ENCODE measurements at places on chromosomes 12 and 14.

DNA sequence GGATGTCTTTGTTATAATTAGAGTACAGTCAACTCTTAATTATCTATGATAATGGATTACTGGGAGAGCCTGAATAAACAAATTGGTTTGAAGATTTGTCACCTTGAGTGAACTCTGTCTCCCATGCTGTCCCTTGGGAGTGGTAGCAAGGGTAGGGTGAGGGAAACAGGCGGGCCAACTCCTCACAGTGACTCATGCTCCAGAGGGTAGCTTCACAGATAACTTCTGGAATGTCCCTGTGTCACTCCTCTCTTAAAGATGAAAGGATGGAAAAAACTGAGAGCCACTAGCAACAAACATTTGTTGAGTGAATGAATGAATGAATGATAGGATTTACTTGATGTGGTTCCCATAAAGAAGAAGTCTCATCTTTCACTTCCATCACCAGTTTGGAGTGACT, 53.5 kb downstream of the RASSF9 start:
- no peak for DNase-seq

DNA sequence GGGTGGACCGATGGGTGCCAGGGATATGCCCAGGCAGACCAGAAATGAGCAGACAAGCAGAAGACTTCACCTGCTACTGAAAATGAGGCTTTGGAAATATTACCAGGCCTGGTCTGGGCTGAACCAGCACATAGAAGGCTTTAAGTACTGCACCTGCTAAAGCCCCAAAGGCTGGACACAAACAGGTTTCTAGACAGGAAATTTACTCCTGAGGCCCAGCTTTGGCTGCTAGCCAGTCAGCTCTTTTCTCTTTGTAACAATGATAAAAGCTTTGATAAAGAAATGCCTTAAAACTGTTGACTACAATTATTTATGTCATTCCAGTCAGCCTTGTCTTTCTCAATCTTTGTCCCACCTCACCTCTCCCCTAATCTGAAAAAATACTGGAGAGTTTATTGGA, 228.9 kb upstream of the EGLN3 start:
- no peak for DNase-seq

DNA sequence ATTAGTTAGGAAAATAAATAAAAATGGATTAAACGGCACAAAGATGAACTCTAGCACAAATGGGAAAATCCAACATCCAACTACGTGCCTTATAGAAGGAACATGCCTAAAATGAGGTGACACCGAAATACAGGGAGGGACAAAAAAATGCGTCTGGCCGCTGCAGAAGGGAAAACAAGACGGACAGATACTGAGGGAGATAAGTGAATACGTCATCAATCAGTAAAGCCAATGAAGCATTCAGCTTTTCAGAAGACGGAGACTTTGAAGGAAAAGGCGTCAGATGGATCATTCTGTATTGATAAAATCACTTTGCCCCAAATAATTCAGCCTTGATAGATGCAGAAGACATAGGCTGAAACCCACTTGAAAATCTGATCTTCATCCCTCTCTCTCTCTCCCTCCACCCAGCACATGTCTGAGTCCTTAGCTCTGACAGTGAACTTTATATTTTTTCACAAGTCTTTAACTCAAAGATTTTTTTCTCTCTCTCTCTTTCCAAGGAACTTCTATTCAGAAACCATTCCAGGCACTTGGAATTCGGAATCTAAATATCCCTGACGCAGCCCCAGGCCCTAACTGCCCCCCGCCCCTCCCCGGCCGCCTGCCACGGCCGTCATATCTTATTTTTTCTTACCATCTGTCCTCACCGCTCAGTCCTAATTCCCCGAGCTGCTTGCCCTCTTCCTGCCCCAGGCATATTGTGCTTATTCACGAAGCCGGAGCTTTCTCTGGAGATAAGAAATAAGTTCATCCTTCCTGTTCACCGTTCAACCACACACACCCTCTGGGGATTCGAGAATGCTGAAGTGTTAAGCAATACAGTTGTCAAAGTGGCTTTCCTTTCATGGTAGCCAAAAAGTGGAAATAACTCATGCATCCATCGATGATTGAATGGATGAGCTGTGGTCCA, 35.5 kb upstream of the RFLNA start:
- no peak for DNase-seq

DNA sequence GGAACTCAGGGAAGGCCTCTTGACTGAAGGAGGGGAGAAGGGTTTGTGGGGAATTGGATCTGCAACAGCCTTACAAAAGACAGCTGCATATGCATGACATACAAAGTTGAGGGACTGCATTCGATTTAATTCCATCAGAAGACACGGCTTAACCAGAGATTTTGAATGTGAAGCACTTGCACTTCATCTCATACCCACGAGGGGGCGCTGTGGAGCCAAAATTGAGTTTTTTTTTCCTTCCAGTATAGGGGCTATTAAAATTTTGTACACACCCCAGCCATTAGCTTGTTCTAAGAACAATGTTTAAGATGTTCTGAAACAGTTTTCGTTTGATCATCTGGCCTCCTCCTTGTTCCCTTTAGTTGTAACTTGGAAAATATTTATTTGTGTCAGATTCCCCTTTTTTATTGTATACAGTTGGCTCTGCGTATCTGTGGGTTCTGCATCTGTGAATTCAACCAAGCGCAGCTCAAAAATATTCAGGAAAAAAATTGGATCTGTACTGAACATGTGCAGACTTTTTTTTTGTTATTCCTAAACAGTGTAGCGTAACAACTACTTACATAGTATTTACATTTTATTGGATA, 1.6 kb downstream of the SUDS3 start:
- DNase-seq = peak; percentile 62

GRCh38 chr12:109714141-109714912, 702 bp downstream of the FAM222A start:
- DNase-seq = peak; percentile 37

GRCh38 chr14:54699735-54700134, 132.8 kb downstream of the SAMD4A start:
- DNase-seq = no peak

DNA sequence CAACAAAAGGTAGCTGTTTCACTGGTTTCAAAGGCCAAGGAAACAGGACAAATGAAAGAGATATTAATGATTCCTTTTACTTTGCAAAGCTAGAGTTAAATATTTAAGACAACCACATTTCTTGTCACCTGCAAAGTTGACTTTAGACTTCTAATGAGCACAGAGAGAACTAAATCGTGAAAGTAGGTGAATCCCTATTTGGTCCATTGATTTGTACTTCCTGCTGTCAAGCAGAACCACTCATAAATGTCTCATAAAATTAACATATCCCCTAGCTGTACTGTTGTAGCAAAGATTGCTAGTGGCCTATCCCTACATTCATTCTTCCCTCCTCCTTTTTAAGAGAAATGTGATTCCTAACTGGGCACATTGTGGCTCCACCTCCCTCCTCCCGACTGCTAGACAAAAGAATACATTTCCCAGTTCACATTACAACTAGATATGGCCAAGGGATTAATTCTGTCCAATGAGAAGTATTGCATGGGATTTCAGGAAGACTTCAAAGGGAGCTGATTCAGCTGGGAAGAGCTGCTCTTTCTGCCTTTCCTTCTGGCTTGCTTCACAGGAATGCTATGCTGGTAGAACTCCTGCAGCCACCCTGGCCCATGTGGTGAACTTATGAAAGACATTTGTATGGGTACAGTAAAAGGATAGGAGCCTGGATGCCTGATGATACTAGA, 227.5 kb upstream of the ABCD2 start:
- no peak for DNase-seq

DNA sequence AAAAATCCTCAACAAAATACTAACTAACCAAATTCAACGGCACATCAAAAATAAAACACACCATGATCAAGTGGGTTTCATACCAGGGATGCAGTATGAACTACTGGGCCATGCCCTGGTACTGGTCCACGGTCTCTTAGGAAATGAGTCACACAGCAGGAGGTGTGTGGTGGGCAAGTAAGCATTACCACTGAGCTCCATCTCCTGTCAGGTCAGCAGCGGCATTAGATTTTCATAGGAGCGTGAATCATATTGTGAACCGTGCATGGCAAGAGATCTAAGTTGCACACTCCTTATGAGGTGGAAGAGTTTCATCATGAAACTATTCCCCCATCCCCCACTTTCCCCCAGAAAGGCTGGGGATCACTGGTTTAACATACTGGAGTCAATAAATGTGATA, 6.7 kb upstream of the LGR5 start:
- DNase-seq = no peak

DNA sequence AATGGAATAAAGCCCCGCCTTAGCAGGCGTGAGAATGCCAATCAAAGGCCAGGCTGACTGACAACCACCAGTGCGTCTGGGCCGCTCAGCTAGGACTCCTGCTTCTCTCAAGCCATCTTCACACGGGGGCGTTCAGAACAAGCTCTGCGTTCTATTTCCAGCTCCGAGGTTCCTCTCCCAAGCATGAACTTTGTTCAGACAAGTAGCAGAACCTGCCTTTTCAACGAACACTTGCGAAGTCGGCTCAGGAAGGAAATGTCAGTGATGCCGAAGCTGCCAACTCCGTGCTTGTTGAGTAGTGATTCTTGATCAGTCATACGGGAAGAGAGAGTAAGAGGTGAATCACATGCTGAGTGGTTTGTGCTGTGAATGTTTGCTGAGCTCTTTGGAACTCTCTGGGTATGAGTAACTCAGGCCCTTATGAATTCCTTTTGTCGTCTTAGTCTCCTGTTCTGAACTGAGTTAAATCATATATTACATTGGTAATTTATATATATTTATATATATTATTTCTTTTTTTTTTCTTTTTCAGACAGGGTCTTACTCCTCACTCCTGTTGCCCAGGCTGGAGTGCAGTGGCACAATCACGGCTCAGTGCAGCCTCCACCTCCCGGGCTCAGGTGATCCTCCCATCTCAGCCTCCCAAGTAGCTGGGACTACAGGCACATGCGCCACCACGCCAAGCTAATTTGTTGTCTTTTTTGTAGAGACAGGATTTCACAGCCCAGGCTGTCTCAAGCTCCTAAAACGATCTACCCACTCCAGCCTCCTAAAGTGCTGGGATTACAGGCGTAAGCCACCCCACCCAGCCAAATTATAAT, 29.4 kb upstream of the BCL7A start:
- peak; percentile 55 for DNase-seq

DNA sequence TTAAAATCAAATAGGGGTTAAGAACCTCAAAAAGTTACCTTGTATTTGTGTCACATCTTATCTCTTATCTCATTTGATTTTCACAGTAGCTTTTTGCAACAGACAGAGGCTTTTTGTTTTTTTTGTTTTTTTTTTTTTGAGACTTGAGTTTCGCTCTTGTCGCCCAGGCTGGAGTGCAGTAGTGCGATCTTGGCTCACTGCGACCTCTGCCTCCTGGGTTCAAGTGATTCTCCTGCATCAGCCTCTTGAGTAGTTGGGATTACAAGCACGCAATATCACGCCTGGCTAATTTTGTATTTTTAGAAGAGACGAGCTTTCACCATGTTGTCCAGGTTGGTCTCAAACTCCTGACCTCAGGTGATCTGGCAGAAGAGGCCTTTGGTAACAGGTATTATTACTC, 25.7 kb downstream of the RDH12 start:
- DNase-seq = no peak

GRCh38 chr14:31137214-31137889, 70.2 kb downstream of the HECTD1 start:
- no peak for DNase-seq

- DNase-seq = no peak
Measured at GRCh38 chr12:81957631-81958030, 198.5 kb upstream of the PPFIA2 start.

- DNase-seq = no peak
Measured at GRCh38 chr14:58270628-58271027, 26.0 kb downstream of the PSMA3 start.

DNA sequence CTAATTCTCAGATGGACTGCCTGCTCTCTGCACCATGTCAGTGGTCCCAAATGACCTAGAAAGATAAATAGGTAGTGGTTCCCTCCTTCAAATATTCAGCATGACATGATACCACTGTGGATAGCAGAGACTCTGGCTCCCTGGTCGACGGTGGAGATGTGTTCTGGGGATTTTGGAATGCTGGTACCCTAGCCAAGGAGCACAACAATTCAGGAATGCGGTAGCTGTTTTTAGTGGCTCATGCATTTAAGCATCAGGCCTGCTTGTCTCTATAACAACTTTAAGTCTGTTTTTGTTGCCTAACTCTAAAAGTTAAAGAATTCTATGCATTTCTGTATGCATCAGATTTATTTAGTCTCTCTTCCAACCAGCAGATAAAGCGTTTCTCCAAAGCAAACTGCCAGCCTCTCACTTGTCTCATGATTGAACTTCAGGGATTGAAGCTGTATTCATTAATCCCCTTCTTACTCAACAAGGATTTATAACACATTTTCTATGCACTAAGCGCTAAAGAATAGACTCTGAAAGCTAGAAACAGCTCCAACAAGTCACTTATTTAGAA, 164.9 kb upstream of the BMP4 start:
- no peak for DNase-seq

DNA sequence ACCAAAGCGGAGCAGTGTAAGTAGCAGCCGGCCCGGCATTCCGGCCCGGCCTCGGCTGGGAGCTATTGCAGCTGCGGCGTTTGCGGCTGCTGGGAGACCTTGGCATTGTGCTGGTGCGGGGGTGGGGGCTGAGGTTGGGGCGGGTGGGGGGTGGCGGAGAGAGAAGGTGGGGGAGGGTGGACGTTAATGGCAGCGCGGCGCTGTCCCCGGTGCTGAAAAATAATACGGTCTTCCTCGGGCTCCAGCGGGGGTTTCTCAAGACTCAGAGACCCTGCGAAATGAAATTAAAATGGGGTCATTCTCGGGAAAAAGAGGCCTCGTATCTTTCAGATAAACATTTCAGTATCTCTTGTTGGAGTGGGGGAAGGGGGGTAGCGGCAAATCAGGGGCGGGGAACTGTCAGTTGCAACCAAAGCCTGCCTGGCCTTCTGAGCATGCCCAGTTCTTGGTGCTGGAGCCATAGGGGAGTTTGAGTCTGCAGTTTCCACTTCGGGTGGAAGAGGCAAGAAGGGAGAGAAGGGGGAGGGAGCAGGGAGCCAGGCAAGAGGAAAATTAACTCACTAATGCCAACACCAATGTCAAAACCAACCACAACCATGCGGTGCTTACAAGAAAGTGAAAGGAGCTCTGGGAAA, 414 bp downstream of the UNC79 start:
- DNase-seq = no peak

- no peak for DNase-seq
Measured at GRCh38 chr12:71300772-71301675, 138.6 kb upstream of the LGR5 start.

- no peak for DNase-seq
Measured at GRCh38 chr14:74936731-74937130, 13.7 kb upstream of the RPS6KL1 start.

- DNase-seq = peak; percentile 16
Measured at GRCh38 chr14:65170768-65171507, 68.6 kb upstream of the MAX start.

Data from activated T-cell treated with anti-CD3 and anti-CD28 coated beads for 24 hours (primary cell).